Natural killer cell (primary cell): ENCODE measurements at places on chromosomes 3 and 15. TPM values are rescaled to one million over a fixed set of nuclear protein-coding genes. Genes with fewer than 3 reads are reported as not detected.

DNA sequence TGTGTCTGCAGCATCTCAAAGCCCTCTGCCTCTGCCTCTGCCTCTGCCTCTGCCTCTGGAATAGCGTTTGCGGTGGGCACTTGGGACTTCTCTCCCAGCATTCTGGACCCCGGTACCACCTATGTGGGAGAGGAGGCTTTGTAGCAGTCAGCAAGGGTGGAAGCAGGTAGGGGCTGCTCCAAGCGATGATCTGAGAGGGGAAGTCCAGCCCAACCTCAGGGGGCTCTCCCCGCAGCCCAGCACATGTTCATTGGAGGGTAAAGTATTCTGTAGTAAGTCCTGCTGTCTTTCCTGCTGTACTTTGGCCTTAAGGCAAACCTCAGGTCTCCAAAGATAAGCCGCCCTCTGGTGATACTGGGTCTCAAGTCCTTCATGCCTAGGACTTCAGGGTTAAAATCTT, 68.6 kb downstream of the FAM174B start:
- no peak for DNase-seq

DNA sequence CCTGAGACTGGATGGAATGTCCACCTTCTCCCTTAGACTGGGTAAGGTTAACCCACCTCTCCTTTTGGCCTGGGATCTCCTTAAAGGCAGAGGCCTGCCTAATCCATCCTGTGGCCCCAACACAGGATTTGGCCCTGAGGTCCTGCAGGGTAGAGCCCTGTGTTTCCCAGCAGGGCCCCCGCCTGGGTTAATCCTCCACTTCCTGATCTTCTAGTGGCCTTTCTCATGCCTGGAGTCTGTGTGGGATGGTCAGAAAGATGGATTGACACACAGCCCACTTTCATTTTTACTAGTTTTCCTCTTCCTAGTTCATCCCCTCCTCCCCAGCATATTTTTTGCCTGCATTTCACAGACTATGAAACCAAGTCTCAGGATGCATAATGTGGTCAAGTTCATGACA, 48.9 kb upstream of the SLC6A6 start:
- DNase-seq = no peak

GRCh38 chr3:177037241-177037640, 160.0 kb downstream of the TBL1XR1 start:
- no peak for DNase-seq

DNA sequence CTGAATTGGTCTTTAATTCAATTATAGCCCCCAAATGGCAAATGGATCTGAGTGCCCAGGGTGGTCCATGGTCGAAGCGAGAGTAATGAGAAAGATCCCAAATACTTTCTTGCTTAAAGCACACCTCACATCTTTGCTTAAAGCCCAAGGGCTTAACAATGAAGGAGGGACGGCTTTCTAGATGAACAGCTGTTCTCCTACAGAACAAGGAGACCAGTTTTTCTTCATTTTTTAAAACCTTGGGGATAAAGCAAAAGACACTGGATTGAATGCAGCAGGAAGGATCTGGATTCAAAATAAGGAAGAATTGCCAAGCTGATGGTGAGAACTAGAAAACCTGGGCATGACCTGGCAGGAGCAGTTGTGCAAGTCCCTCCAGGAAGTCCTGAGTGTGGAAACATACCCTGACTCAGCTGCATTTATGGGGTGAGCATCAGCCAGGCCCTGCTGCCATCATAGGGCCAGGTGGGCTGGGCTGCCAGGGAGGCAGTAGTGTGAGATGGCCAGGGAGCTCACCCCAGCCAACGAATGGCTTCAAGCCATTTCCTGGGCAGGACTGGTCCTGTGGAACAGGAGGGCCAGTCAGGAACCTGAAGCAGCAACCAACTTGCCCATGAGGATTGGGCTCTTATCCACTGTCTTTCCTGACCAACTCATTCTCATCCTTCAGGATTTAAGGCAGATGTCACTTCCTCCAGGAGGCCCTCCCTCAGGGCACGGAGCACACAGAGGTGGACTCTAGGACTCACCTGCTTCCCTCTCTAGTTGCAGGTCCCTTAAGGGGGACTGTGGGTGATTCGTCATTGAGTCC, 18.4 kb upstream of the RHCG start:
- no peak for DNase-seq

GRCh38 chr3:46906471-46907058, 29.0 kb downstream of the PTH1R start:
- DNase-seq = no peak

PIGZ gene
- total RNA-seq = 2.2 TPM

DNA sequence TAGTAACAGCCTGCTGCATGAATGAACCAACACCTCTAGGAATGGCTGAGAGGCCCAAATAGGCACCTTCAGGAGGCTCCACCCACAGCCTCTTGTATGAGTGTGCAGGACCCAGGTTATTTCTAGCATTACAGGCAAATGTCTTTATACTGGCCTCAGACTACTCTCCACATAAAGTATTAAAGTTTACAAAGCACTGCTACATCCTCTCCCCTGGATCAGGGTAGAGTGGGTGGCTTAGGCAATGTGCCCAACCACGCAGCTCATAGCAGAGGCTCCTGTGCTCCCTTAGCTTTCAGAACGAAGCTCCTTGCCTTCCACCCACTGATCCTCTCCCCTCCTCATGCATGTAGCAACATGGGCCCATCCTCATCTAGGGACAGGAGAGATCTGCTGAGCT, 16.3 kb downstream of the TMEM43 start:
- DNase-seq = no peak
